Umbilical cord (tissue), 2 donors: ENCODE measurements at places on chromosomes 6 and 20. TPM values are rescaled to one million over a fixed set of nuclear protein-coding genes. Genes with fewer than 3 reads are reported as not detected.

TSBP1 gene
- total RNA-seq = 1.7 TPM

RALGAPB gene
- total RNA-seq = 36.4 TPM

SLC2A10 gene
- 33.5 TPM for total RNA-seq

CGAS gene
- total RNA-seq = 13.0 TPM

SFT2D1 gene
- total RNA-seq = 35.9 TPM

RIPPLY2 gene
- total RNA-seq = 7.0 TPM

OR12D3 gene
- 3.6 TPM for total RNA-seq

WFDC2 gene
- total RNA-seq = 9.9 TPM

EXOC2 gene
- total RNA-seq = 47.9 TPM

SLC52A3 gene
- total RNA-seq = 1.7 TPM

FGD2 gene
- total RNA-seq = 6.5 TPM

GRCh38 chr6:148857798-148858390 is 111.1 kb downstream of the UST start:
- no peak for DNase-seq

- DNase-seq = no peak
Measured at GRCh38 chr6:95785785-95786184, 208.4 kb downstream of the MANEA start.

DNA sequence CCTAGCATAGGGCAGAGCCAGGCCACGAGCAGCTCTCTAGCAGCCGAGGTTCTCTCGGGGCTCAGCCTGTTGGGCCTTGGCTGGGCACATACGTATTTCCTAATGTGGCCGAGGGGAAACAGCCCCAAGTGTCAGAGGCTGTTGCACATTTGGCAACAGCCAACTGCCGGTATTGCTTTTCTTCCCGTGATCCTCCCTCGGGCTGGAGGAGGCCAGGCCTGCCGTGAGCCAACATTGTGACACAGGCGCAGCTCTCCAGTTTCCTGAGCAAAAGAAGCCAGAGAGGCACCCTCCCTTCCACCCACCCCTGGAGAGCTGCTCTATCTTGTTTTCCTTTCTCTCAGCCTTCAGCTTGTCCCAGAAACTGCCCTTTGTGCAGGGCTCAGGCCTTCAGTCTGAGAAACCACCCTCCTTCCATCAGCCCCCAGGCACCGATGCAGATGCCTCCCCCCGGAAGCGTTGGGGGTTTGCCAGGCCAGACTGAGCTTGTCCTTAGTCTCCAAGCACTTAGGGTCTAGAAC is 5.1 kb upstream of the BPI start:
- peak; percentile 85 for DNase-seq

- DNase-seq = no peak
Measured at GRCh38 chr20:32052090-32052777, at the start of gene HCK. Gene HCK (plus strand): TSS chr20:32052242.

GRCh38 chr20:25055711-25056495 is 2.0 kb downstream of the ACSS1 start:
- DNase-seq = no peak

DNA sequence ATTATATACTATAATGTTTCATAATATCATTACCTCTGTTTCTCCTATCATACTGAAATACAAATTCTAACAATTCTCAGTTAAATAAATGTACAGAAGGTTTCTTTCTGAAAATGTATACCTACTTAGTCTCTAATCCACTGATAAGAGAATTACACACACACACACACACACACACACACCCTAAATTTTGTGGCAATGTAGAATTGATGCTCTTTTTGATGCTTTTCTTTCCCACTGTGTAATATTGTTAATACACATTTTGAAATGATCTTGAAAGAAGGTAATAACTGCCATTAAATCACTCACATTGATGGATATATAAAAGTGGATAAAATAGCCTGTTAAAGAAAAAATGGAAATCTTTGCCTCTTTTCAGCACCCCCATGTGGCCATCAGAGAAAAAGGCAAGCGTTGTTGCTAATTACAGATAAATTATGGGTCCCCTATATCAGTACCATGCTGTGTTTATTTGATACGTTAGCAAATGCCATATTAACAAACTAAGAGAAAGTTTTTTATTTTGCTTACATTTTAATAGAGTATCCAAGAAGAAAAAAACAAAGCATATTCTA is 76.6 kb upstream of the VGLL2 start:
- DNase-seq = no peak

DNA sequence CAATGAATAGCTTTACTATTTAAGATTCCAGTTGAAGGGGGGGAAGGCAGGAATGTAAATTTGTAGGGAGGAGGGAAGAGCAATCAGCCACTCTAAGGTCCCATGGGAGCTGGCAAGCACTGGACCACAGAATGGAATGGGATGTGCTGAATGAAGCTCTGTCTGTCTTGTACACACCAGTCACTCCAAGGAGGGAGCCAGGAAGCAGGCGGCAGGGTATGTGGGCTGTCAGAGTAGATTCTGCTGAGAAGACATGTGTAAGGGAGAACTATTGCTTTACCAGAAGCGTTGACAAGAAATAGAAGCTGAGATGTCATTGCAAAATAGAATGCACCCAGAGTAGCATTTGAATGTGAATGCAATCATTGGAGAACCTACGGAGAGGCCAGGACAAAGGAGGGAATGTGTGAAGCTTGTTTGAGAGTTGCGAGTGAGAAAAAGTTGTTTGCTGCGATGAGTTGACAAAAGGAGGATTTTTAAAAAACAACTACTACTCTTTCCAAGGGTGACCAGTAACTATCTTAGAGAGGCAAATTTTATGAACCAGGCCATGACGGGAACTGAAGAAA is 25.2 kb upstream of the PDE7B start:
- no peak for DNase-seq

- DNase-seq = peak; percentile 46
Measured at GRCh38 chr6:68635706-68636513, 828 bp downstream of the ADGRB3 start.

- no peak for DNase-seq
Measured at GRCh38 chr6:11497107-11497506, 40.4 kb upstream of the TMEM170B start.

DNA sequence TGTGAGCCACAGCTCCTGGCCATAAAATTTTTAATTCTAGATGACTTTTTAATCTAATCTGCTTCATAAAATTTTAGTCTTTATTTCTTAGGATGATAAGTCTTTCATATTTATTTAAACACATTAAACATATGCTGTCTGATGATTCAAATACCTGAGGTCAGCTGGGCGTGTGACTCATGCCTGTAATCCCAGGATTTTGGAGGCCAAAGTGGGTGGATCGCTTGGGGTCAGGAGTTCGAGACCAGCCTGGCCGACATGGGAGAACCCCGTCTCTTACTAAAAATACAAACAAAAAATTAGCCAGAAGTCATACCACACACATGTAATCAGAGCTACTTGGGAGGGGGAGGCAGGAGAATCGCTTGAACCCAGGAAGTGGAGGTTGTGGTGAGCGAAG is 53.1 kb downstream of the RBM24 start:
- peak; percentile 14 for DNase-seq

DNA sequence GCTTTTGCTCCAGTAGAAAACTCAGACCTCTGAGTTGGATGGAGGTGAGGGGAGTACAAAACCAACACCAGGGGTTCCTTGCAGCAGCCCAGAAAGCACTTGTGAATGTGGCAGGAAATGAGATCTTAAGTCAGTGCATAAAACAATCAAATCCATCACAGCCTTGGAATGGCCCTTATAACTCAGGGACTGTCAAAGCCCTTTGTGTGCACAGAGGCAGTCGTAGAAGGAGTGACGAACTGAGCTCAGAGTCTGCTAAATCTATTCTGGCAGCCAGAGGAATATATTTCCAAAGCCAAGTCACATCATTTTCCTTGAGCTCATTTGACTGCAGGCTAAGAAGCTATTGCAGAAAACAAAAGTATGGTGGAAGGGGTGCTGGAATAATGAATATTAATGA is 676.6 kb downstream of the DHX35 start:
- peak; percentile 12 for DNase-seq

- no peak for DNase-seq
Measured at GRCh38 chr6:78830805-78831204, 36.5 kb upstream of the IRAK1BP1 start.

- no peak for DNase-seq
Measured at GRCh38 chr6:106688177-106688951, 59.0 kb downstream of the QRSL1 start.

DNA sequence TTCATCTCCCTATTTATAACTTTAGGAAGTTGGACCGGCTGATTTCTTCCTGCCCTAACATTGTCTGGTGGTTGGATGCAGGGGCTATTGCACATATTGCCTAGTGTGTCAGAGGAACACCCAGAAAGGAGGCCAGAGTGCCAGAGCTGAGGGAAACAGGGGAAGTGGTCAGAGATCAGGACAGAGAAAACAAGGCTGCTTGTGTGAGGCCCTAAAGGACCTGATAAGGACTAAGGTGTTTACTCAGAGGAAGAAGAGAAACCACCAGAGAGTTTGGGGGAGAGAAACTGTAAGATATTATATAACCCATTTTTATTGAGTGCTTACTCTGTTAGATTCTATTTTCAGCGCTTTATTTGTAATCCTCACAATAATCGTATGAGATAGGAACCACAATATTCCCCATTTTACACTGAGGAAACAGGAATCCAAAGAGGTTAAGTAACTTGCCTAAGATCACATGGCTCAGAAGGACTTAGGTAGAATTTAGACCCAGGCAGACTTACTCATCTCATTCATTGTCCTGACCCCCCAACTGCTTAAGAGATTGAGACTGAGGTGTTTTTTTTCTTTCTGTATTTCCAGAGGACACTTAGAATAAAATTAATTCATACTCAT is 54.0 kb upstream of the REV3L start:
- DNase-seq = peak; percentile 32

GRCh38 chr6:150312844-150313584 is 55.8 kb upstream of the IYD start:
- no peak for DNase-seq

DNA sequence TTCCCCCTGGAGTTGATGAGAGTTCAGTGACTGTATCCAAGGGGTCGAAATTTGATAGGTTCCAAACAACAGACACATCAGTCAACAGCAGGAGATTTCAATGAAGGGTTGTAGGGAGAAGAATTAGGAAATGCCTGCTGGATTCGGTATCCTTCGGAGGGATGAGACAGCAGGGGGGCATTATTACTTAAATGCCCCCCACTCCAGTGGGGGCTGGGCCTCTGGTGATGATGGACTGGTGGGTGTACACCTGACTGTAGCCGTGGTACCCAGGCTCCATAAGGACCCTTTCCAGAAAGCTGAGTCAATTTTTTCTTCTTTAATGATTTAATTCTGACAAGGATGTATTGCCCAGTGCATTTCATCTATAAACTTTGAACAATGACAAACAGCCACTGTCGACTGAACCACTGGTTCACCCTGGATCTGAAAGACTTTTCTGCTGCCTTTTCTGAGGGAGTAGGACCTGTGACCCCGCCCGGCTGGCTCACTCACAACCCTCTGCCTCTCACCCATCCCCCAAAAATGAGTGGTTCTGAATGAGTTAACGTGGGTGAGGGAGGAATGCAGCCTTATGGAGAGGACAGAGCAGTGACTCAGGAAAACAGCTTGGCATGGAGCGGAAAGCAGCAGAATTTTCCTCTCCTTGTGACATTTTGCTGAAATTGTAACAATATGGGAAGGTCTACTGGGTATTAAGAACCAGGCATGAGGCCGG is 41.0 kb downstream of the ZMYND8 start:
- peak; percentile 53 for DNase-seq

DNA sequence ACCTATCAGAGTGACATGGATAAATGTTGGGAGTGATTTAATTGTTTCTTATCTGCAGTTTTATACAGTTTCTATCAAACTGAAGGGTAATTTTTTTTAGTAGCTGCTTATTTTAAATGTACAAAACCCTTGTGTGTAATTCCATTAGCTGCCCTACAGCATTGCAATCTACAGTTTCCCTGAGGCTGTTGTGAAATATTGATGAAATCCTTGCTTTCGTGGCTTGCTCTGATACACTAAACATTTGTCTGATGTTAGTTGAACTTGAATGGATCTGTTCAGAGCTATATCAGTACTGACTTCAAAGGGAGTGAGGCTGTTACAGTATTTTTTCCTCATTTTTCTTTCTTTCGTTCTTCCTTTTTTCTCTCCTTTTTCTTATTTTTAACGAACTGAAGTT is 255.4 kb downstream of the TSHZ2 start:
- peak; percentile 81 for DNase-seq
